ENCODE measurements at places on chromosomes 4 and X.

GRCh38 chrX:15343075-15343476 is 7.8 kb upstream of the PIGA start:
- no peak for DNase-seq

DNA sequence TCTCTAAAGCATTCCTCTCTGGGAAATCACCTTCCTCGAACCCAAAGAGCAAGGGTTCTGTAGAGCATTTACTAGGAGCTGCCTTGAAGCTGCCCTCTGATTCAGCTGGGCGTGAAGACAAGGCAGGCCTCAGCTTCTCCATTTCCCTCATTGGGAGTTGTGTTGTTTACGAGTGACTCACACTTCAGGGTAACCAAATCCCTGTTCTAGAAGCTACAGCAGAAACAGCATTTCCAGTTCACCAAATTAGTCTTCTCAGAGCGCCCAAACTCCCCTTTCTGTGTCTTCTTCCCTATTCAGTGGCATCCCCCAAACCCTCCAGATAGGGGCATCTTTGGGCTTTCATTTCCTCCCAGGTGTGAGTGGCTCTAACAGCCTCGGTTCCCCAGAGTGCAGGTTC is 863 bp upstream of the XPNPEP2 start:
- no peak for DNase-seq

DNA sequence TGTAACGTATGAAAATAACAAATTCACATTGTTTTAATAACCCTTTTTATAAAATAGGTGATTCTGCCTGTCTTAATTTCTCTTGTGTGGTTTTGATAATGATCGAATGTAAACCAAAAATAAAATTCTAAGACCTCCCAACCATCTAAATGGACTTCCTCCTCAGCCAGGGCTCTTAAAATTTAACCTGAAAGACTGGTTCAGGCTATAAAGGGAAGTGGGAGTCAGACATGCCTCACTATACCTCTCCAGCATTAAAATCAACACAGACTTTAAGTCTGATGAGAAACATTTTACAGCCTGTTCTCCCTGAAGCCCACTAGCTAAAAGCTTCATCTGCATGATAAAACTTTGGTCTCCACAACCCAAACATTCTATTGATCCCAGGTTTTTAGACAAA is 97.6 kb upstream of the STIM2 start:
- no peak for DNase-seq

- DNase-seq, result no peak
These were observed 177.2 kb downstream of the AMELX start for GRCh38 chrX:11470250-11470974.

GRCh38 chr4:40482985-40483647 is 146.5 kb downstream of the RBM47 start:
- DNase-seq, result no peak

GRCh38 chr4:42498040-42498439 is 100.8 kb downstream of the SHISA3 start:
- DNase-seq, result no peak

DNA sequence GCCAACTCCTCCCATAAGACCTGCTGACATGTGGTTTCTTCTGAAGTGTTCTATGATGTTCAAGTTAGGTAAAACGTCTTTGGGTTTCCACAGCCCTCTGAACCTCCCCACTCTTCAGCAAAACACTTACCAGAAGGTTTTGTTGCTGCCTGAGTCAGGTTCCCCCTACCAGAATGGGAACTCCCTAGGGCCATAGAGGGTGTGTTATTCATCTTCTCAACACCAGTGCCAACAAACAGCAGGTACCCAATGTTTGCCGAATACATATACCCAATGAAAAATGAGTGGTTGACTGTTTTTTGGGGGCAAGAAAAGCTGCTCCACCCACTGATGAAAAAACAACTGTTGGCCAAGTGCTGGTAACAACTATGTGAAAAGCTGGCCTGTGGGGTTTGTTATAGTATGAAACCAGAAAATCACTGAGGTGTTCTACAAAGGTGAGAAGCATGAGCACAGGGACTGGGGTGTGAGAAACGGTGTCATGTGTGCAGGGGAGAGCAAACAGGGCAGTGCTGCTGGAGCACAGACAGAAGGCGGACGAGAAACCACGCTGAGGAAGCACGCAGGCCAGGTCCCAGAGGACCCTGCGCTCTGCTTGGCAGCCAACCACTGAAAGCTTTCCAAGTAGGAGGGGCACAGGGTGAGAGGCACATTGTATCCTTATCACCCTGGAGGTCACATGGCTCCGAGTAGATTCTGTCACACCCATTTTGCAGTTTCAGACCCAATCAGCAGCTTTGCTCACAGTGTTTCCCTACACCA is 28.8 kb downstream of the ATP8A1 start:
- no peak for DNase-seq
